ENCODE measurements at places on chromosomes 11 and 22.

GRCh38 chr11:111447931-111448330 is 64.3 kb downstream of the BTG4 start:
- DNase-seq: no peak

GRCh38 chr11:115503886-115504275 is 334 bp downstream of the CADM1 start:
- no peak for DNase-seq

- DNase-seq: no peak
Observed at GRCh38 chr11:129696309-129696989, 119.2 kb upstream of the TMEM45B start.

DNA sequence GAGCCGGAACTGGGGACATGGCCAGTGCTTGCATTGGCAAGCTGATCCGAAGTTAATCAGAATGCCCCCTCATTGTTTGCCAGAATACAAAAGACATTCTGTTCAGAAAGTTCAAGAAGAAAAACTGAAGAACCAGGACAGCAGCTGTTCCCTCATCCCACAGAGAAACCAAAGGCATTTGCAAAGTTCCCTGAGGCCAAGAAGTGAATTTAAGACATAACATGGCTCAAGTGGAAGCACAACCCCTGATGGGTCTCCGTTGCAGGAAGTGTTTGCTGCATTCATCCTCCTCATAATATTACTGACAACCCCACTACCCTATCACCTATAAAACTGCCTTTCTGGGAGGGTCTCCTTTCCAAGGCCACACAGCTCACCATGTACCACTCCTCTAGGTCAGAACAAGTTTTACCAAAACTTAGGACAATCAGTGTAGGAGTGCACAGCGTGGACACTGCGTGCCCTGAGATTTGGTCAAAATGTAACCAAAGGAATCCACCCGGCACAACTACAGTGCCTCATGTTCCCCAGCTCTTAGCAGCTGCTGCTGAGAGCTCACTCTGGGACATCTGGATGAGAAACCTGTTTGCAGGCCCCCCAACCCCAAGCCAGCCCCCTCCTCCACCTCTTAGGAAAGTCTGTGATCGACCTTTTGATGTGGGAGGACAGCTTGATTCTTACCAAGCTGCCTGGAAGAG is 101.6 kb upstream of the AKIP1 start:
- DNase-seq: no peak

- DNase-seq: no peak
Observed at GRCh38 chr11:29914203-29914930, 102.5 kb downstream of the KCNA4 start.

DNA sequence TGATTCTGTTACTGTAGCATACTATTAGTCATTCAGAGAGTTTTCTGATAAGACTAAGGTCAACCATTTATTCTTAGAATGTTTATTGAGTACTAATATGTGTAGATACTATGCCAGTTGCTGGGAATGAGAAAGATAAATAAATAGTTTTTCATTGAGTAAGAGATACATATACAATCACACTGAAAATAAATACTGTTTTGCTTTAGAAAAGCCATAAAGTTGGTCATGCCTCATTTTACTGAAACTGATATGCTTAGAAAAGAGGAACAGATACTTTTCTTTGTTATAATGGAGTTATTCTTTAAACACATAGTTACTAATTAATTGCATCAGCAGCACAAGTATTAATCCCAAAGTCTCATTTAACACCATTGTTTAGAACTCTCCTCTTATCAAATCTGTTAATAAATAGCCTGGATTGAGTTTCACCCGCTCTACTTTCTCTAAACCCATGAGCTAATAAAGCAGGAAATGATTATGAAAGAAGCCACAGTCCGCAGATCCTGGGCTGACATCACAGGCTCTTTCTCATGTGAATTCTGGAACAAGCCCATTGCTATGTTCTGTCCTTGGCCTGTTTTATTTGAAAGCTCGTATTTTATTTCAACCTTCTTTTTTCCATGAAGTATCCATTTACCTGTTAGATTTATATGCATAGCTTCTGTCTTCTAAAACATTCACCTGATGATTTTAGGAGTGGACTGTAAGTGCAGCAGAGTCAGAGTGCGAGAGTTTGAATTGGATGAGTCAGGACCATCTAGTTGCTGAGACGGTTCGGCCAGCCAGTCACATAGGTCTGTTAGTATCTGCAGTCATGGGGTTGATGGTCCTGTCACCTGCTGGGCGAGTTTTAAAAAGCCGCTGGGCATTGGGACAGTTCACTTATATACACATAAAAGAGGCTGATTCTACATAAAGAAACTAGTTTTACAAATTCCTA is 35.5 kb downstream of the PIWIL4 start:
- DNase-seq: peak; percentile 32

GRCh38 chr11:75481922-75482606 is 43.7 kb downstream of the GDPD5 start:
- no peak for DNase-seq

DNA sequence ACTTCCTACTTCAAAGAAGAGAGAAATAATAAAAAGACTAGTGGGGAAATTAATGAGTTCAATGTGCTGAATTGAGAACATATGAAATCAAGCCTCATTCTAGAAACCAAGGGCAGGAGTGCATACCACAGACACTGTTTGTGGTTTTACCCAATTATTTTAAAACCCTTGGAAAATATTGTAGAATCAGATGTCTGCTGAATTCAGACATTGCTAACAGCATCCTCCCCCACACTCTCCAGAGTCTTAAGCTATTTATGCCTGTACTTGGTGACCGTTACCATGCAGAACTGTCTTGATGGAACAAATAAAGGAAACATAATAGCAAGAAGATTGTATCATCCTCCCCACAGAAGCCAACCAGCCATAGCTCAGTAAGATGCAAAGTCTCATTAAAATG is 850.1 kb downstream of the NTM start:
- no peak for DNase-seq

GRCh38 chr11:64261556-64262080 is 10.3 kb downstream of the PLCB3 start:
- no peak for DNase-seq

Data from stimulated activated naive CD8-positive, alpha-beta T cell treated with anti-CD3 and anti-CD28 coated beads, Interleukin-15, amount 100 ng/mL, for 72 hours (primary cell).